H9 (cell line): ENCODE measurements at places on chromosomes 13 and 19.

DNA sequence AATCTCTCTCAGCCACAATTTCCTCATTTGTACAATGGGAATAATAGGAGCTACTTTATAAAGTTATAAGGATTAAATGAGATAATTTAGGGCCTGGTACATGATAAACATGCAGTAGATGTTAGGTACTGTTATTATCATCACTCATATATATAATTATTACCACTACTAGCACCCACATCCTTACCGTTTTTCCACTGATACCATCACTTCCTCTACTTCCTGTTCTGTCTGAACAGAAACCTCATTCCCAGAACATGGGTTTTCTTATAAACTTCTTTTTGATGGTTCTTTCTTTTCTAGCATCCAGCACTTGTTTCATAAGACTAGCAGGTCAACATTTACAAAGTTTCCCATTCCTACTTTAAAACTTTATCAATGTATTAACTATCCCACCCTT lies 6.3 kb downstream of the CDADC1 start:
- DNase-seq, result no peak
- no peak overlapping the region for H3K27ac ChIP-seq
- H3K4me1 ChIP-seq, result no peaks in the 10 kb centered on the region
- peaks cover 3% of the 10 kb centered on the region; the same call in 1 of the 2 replicates for H3K36me3 ChIP-seq
- no peak overlapping the region for H3K4me3 ChIP-seq

DNA sequence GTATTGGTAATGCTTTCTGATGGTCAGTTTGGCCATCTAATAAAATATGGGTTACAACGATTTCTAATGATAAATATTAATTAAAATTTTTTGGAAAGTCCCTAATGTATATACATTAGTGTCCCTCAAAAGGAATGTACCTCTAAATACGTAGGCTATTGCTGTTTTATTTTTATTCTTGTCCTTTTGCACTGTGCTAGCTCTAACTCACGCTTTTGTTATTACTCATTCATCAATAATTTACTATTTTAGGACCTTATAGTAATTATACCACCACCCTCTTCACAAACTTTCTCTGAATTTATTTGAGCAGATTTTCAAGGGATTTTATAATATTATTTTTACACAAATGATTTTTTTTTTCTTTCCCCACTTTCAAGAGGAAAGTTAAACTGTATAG lies 795.9 kb upstream of the PCDH9 start:
- no peak overlapping the region for H3K27ac ChIP-seq
- DNase-seq, result no peak
- H3K4me3 ChIP-seq, result no peak overlapping the region
- H3K27me3 ChIP-seq, result no peaks in the 10 kb centered on the region

GRCh38 chr19:8233370-8233769 lies 24.2 kb downstream of the CERS4 start:
- no peak overlapping the region for H3K27ac ChIP-seq
- H3K4me3 ChIP-seq, result no peak overlapping the region
- no peak for DNase-seq
- H3K4me1 ChIP-seq, result no peaks in the 10 kb centered on the region
- H3K27me3 ChIP-seq, result no peaks in the 10 kb centered on the region

GRCh38 chr13:77563111-77563510 lies 27.6 kb downstream of the SCEL start:
- DNase-seq, result no peak
- no peaks in the 10 kb centered on the region for H3K36me3 ChIP-seq
- no peak overlapping the region for H3K27ac ChIP-seq
- H3K4me3 ChIP-seq, result no peak overlapping the region

DNA sequence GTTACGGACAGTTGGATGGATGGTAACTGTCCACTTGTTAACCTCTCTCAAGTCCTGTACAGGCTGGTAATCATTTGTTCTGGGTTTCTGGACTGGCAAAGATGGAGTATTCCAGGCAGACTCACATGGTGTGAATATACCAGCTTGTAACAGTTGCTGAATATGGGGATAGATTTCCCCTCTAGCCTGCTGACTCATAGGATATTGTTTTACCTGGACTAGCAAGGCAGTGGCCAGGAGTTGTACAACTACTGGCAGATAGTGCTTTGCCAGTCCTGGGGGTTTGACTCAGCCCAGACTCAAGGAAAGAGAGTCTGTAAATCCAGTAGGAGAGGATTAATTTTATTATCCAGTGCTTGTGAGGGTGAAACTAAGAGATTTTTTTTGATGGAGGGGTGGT lies 74.0 kb downstream of the ZNF100 start:
- H3K27me3 ChIP-seq, result no peaks in the 10 kb centered on the region
- no peaks in the 10 kb centered on the region for H3K4me1 ChIP-seq
- H3K36me3 ChIP-seq, result no peaks in the 10 kb centered on the region
- no peak for DNase-seq
- H3K27ac ChIP-seq, result no peak overlapping the region
- no peak overlapping the region for H3K4me3 ChIP-seq

DNA sequence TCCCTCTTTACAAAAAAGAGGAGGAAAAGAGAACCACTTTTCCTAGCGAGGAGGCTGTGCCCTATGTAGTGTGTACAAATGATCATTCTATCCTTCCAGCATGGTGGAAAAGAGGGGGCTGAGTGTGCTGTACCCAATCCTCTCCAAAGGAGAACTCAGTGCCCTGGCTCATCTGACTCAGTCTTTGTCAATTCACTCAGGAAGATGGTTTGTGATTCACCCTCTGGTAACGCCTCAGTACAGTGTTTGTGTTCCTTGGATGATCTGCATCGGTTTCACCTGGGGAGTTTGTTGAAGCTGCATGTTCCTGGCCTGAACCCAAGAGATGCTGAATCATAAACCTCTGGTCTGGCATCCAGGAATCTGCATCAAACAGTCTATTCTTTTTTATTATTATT lies 18.3 kb upstream of the ENOX1 start:
- DNase-seq, result no peak
- H3K36me3 ChIP-seq, result no peaks in the 10 kb centered on the region
- peaks cover 7% of the 10 kb centered on the region; the same call in 1 of the 2 replicates for H3K4me1 ChIP-seq
- H3K27me3 ChIP-seq, result no peaks in the 10 kb centered on the region
- H3K27ac ChIP-seq, result no peak overlapping the region
- H3K4me3 ChIP-seq, result no peak overlapping the region

GRCh38 chr19:38270587-38271167 lies 6.3 kb downstream of the SPINT2 start:
- no peak for DNase-seq
- H3K27ac ChIP-seq, result no peak overlapping the region
- peaks cover 12% of the 10 kb centered on the region; the same call in 1 of the 2 replicates for H3K4me1 ChIP-seq
- H3K27me3 ChIP-seq, result no peaks in the 10 kb centered on the region
- H3K4me3 ChIP-seq, result no peak overlapping the region
